AG10803 (cell line): ENCODE measurements at places on chromosomes 12 and 14.

DNA sequence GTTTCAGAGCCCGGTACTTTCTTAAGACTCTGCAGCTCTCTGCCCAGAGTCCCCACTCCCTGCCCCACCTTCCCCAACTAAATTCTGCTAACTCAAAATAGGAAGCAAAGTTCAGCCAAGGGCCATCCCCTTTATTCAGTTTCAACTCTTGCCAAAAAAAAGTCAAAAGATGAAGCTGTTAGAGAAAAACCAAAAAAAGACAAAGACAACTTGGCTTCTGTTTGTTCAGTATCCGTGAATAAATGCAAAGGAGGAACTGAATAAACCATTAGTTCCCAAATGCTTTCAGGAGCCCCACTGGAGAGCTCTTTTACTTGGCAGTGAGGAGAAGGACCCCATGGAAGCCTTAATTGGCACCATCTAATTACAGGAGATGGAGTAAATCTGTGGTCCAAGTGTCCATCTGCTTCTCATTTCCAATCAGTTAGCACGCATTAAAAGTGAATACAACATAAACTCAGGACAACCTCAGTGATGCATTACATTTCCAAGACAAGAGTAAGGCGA lies 155.4 kb upstream of the GZMB start:
- DNase-seq: no peak

DNA sequence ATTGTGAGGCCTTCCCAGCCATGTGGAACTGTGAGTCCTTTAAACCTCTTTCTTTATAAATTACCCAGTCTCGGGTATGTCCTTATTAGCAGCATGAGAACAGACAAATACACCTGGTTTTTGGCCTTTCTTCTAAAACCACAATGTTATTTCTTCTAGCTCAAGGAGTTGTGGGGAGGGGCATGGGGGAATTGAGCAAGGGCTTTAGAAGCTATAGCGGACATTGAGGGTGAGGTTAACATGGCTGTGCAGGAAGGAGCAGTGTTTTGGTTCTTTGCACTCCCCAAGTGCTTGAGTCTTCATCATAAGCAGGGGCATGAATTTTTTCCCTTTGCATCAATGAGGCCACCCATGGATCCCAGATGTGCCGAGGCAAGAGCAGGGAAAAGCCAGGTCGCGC lies 86.8 kb downstream of the SPRING1 start:
- no peak for DNase-seq

DNA sequence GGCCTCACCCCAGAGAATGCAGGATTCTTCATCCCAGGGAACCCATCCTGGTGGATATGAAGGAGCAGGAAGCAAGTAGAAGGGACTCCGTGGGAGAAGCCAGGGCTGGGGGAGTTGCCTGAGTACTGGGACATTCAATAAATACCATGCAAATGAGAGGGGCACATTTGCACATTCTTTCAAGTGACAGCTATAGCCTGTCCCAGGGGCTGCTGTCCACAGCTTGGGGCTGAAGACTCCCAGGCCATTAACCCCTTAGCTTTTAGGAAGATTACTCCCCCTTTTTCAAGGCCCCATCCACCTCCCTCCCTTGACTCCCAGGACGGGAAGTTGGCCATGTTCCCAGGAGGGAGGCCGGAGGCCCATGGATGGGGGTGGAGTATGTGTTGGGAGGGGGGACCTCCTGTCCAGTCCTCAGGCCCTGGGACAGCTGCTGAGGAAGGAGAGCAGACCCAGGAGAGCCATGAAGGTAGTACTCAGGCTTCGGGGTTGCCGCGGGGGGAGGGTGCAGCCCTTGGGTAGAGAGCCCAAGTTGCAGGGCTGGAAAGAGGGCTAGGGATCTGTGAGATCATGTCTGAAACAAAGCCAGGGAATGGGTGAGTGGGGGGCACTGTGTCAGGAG lies 974 bp upstream of the TNS2 start:
- DNase-seq: peak; percentile 53

DNA sequence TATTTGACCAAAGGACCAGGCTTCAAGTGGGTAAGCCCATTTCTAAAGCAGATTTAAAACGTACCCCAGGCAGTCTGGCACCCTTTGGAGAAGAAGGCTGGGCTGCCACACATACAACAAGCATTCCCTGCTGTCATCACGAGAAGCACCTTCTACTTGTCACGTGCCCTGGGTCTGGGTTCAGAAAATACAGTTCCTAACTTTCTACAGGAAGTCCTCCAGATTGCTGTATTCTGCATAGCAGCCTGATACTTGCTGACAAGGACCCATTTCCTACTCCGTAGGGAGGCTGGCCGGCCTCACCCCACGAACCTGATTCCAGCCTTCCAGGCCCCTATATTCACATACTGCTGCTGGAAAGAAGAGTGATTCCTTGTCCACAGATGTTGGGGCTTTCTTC lies 7.4 kb downstream of the CLMN start:
- DNase-seq: no peak

- DNase-seq: peak; percentile 38
Measured at GRCh38 chr14:91377700-91378652, 39.6 kb downstream of the CCDC88C start.

GRCh38 chr12:47881826-47882427 lies 22.9 kb downstream of the VDR start:
- peak; percentile 99 for DNase-seq

DNA sequence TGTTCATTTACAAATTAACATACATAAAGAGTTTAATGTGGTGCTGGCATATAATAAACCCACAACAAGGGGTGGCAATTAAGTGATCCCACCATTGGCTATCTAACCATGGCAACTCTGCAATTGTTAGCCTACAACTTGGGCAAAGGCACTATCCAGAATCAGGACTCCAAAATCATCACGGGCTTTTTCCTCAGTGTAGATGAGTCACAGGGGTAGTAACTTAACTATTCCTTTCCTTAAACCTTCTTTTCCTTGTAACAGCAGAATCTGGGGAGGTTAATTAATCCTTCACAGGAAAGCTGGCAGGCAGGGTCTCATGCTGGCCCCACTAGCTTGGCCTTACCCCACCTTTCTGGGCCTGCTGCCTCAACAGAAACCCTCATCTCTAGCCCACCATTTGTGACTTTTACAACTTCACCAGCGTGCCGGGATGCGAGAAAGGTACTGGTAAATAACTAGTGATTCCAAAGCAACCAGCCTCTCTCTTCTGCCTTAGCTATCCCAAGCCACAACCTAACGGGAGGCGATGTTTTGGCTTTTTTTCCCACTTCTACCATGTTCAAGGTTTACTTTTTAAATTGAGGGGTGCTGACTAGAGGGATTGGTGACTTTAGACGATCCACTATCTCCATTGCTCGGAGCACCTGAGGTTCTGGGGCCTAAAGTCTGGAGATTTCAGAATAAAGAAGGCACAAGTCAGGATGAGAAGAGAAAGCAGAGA lies 744 bp downstream of the ATP5MC2 start:
- DNase-seq: peak; percentile 11

DNA sequence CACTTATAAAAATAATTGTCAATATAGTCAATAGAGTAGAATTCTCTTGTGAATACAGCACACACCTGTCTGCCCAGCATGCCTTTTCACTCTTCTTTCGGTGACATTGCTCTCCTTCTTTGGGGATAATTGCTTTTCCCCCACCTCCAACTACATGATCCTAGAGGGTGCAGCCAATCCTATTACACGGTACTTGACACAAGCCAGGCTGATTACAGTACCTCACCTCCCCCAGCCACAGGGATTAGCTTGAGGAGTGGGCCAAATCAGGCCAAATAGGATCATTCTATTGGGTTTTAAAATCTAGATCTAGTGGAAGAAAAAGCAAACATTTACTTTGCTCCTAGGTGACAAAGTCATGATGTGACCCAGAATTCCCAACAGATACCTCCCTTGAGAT lies 16.8 kb upstream of the NFYB start:
- DNase-seq: no peak

GRCh38 chr12:124651516-124652273 lies 84.3 kb upstream of the NCOR2 start:
- DNase-seq: no peak

GRCh38 chr14:23352506-23353432 lies at the start of gene SLC22A17:
TSS of gene SLC22A17 (minus strand) at chr14:23352887.
- DNase-seq: peak; percentile 82

DNA sequence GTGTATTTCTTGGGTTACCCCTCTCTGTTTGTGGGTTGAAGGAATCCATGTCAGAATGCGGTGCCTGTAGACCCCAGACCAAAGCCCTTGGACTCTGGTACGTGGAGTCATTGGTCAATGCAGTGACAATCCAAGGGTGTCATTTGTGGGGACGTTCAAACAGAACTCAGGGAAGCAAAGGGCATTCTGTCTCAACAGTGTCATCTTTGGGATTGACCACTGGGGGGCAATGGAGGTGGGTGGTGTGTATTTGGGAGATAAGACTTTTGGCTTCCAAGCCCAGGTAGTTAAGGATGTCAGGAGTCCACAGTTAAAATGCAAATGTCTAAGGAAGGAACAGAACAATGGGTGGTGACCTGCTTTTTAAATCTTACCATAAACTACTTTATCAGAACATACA lies 54.6 kb upstream of the CCDC175 start:
- DNase-seq: no peak

GRCh38 chr12:71746974-71747611 lies 7.6 kb upstream of the RAB21 start:
- DNase-seq: peak; percentile 73

GRCh38 chr14:92531106-92531873 lies 17.7 kb downstream of the RIN3 start:
- DNase-seq: no peak

GRCh38 chr12:130582286-130582685 lies 133.8 kb downstream of the RIMBP2 start:
- DNase-seq: no peak

- no peak for DNase-seq
Measured at GRCh38 chr12:32483499-32483898, 84.1 kb downstream of the FGD4 start.

- peak; percentile 73 for DNase-seq
Measured at GRCh38 chr14:69151458-69152180, 1.3 kb downstream of the DCAF5 start.

DNA sequence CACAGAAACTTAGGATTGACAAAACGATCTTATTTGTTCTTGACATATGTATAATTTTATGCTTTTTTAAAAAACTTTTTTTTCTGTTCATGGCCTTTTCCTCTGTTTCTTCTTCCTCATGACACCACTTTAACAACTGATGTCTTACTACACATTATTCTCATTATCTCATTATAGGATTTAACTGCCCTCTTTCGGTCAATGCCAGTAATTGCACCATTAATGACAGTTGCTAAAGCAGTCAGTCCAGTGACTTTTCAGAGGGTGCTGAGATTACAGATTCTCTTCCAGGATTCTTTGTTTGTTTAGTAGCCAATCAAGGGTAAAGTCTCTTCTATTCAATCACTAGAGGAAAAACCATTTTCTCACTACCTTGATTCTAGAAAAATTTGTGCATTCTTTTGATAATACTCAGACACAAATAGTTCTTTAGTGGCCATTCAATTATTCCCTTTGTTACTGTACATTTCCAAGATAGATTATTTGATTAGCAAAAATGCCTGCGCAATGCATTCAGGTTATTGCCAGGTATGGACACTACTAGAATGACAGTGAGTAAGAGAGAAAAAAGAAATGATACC lies 50.1 kb downstream of the KLRG1 start:
- DNase-seq: peak; percentile 47

DNA sequence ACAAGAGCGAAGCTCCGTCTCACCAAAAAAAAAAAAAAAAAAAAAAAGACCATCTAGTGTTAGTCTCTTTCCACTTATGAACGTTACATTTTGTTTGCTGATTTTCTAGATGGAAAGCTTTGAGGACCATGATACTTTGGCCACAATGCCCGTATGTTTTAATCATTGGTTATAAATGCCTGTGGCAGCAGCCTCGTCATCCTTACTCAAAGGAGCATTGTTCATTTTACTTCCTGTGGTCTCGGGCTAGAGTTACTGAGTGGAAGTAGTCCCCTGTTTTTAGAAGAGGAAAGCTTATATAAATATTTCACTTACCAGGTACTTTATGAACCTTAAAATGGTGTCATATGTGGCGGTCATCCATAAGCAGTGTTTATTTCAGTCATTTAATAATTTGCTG lies 359.9 kb downstream of the AEBP2 start:
- DNase-seq: no peak

DNA sequence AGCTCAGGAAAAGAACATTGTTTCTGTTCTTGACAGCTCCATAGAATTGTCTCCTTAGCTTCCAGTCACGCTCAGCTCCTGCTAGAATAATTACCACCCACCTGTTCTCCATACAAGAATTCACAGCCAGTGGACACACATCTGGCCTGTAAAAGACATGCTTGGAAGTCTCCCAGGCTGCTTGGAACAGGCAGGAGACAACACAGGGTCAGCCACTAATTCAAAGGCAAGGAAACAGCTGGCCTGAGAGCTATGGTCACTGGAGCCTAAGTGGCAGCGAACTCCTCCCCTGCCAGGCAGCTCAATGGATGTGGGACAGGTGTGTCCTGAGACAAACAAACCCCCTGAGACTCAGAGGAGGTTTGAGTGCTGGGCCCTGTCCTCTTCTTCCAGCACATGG lies 22.9 kb upstream of the LTBP2 start:
- DNase-seq: peak; percentile 67

GRCh38 chr12:113361574-113362370 lies 3.4 kb downstream of the PLBD2 start:
- DNase-seq: peak; percentile 79

DNA sequence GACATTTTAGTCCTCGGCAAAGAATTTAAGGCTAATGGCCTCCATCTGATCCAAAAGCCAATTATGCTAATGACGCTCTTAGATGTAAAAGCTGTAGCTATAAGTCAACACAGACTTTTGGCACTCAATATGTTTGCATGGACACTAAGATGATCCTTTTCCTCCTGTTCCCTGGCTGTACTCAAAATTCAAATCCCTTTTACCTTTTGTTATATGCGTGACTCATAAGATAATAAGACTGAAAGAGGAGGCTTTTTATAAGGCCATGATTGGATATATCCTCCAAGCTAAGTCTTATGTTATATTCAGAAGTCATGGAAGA lies 89.8 kb downstream of the PDZRN4 start:
- DNase-seq: no peak

DNA sequence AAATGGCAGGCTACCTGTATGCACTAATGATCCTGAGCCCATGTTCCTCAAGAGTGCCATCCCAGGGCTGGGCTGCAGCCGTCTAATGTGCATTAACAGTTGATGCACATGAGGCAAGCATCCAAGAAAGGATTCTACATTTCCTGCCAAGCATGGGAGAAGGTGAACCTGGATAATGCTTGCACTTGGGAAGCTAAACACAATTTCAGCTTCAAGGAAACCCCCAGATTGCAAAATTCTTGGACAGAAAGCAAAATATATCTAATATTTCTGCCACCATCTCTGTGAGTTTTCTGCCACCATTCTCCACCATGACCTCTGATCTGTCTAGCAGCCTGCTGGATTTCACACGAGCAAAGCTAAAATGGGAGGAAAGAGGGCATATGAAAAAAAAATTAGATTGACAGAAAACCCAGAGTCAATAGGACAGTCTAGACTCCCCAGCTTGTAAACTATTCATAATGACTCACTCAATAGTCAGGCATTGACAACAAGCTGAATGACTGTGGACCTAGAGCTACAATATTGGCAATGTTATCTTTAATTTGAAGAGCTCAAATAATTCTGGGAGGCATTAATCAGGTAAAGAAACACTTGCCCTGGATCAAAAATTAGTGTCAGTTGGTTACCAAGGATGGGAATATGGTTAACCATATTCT lies 91.9 kb upstream of the BCL2L14 start:
- DNase-seq: no peak

- no peak for DNase-seq
Measured at GRCh38 chr14:21108791-21109190, 7.9 kb downstream of the TMEM253 start.

GRCh38 chr12:52680363-52680762 lies at the start of gene KRT1:
TSS of gene KRT1 (minus strand) at chr12:52680407. CDS start at chr12:52680348, 59 bp downstream.
- DNase-seq: no peak

GRCh38 chr12:128817111-128818015 lies 6.4 kb downstream of the SLC15A4 start:
- DNase-seq: peak; percentile 79
